Pancreas (tissue), 10 donors: ENCODE measurements at places on chromosomes 13 and 19. TPM values are rescaled to one million over a fixed set of nuclear protein-coding genes. Genes with fewer than 3 reads are reported as not detected.
A peak's percentile ranks its signal among the peaks of the same experiment; 100 is the strongest.

GRCh38 chr13:31207661-31208552 is 8.1 kb downstream of the B3GLCT start:
- DNase-seq, result no peak
- peaks cover 3% of the 10 kb centered on the region for H3K4me1 ChIP-seq
- no peaks in the 10 kb centered on the region for H3K27me3 ChIP-seq
- no peaks in the 10 kb centered on the region for H3K36me3 ChIP-seq
- H3K4me3 ChIP-seq, result no peak overlapping the region

GRCh38 chr19:19552798-19553197 is 14.7 kb downstream of the CILP2 start:
- H3K4me3 ChIP-seq, result no peak overlapping the region
- DNase-seq, result no peak
- no peaks in the 10 kb centered on the region for H3K27me3 ChIP-seq
- no peaks in the 10 kb centered on the region for H3K36me3 ChIP-seq
- H3K27ac ChIP-seq, result no peak overlapping the region
- no peaks in the 10 kb centered on the region for H3K4me1 ChIP-seq

DNA sequence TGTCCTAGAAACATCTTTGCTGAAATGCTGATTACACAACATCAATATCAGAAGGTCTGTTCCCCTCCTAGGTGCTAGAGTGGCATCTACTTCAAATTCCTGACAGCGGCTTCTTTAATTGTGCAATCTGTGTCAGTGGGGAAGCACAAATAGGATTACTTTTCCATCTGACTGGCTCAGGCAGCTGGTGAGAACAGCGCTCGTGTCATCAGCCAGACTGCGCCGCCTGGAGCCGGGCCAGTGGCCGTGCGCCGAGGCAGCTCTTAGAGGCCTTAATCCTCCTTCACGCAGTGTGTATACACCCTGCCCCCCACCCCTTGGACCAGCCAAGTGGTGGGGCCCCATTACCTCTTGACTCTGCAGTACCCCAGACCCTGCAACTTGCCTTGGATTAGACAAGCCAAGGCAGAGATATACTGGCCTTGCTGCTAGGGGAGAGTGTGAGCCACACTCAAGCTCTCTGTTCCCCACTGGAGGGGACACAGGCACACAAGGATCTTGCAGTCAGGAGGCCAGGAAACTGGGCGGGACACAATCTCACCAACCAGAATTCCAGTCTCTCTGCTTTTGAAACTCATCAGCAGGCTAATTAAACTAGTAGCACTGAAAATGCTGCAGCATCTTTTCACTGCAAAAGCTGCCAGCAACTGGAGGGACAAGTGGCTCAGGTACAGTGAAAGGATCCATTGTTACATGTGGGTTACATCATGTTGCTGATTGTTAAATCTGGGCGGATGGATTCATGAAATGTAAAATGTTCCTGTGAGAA is 48.9 kb upstream of the EPHX3 start:
- no peaks in the 10 kb centered on the region for H3K27me3 ChIP-seq
- peaks cover 45% of the 10 kb centered on the region for H3K4me1 ChIP-seq
- H3K27ac ChIP-seq, result peak overlapping the region; percentile 73
- peak; percentile 90 for DNase-seq

DNA sequence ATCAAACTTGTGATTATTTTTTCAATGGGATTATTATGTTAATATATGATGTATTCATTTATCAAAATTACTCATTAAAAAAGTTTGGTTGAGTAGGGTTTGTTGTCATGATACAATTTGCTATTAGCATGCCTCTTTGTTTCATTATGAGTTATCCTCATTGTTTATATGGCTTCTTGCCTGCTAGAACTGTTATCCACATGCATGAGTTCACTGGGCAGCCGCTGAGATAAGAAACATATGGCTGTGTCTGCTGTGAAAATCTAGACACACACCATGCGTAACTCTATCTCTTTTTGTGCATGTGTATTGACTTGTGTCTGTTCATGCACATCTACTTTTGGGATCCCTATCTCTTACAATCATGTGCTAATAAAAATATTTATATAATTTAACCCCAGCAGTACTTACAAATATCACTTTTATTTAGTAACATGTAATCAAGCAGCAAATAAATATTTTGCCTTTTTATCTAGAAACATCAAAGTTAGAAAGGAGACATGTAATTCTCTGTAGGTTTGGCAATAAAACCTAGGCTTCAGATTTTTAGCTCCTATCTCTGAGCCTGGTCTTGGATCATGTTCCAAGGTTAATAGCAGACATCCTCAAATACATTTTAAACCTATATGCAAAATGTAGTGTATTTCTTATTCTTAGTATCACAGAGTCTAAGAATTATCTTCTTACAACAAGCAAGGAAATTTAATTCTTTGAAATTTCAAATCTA is 11.2 kb upstream of the KLF12 start:
- H3K4me1 ChIP-seq, result no peaks in the 10 kb centered on the region
- peaks cover 6% of the 10 kb centered on the region for H3K27me3 ChIP-seq
- H3K27ac ChIP-seq, result no peak overlapping the region
- H3K4me3 ChIP-seq, result no peak overlapping the region
- no peaks in the 10 kb centered on the region for H3K36me3 ChIP-seq

GRCh38 chr19:8423817-8424223 is 10.7 kb downstream of the MARCHF2 start:
- H3K36me3 ChIP-seq, result no peaks in the 10 kb centered on the region
- H3K27ac ChIP-seq, result no peak overlapping the region
- peak; percentile 76 for DNase-seq
- peaks cover 12% of the 10 kb centered on the region for H3K4me1 ChIP-seq
- H3K27me3 ChIP-seq, result no peaks in the 10 kb centered on the region
- H3K4me3 ChIP-seq, result no peak overlapping the region

DNA sequence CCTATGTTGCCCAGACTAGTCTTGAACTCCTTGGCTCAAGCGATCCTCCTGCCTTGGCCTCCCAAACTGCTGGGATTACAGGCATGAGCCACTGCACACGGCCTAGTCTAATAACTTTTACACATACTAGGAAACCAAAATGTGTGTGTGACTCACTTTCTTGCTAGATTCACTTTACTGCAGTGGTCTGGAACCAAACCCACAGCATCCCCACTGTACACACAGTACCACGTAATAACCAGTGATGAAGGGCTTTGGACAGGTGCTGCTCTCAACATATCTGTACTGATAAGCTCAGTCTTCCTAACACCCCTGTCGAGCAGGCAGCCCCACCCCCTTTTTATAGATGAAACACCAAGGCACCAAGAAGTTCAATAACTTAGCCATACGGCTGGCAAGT is 5.1 kb downstream of the DNMT1 start:
- DNase-seq, result no peak
- no peaks in the 10 kb centered on the region for H3K36me3 ChIP-seq
- peaks cover 4% of the 10 kb centered on the region for H3K4me1 ChIP-seq

Gene C1QTNF9
- polyA plus RNA-seq, result 0.73 TPM

Gene ZNF578
- 0.85 TPM for polyA plus RNA-seq

Gene CNMD
- polyA plus RNA-seq, result 3.7 TPM

Gene PRPF31
- polyA plus RNA-seq, result 47.1 TPM

Gene ARRDC5
- not detected for polyA plus RNA-seq

Gene PABPC3
- polyA plus RNA-seq, result 0.07 TPM
